Activated CD4-positive, alpha-beta T cell treated with anti-CD3 and anti-CD28 coated beads, Interleukin-2, amount 10 ng/mL, durations not matched to agents 7 days and 5 days (primary cell): ENCODE measurements at places on chromosomes 4 and X. TPM values are rescaled to one million over a fixed set of nuclear protein-coding genes. Genes with fewer than 3 reads are reported as not detected.

The YIPF7 gene
- total RNA-seq, result not detected

DNA sequence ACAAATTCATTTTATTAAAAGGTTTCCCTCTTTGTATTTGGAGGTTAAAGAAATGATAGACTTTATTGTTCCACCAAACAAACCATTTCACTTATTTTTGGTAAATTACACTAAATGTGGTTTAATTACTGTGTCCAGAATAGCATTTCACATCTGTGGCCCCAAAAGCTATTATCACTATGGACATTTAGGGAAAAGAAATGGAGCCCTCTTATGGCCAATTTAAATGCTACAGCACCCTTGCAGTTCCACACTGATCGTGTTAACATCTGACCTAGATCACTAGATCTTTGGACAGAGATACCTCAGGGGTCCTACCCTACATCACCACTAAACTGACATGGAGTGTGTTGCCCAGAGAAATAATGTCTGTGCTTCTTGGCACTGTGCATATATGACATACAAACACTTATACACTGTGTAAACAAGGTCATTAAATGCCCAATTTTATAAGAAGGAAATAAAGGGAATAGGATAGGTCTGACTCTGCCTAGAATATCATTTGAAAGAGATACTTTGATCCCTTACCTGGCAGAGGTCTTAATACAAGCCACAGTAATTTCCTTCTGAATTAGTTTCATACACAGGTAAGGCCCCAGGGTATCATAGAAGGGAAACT, 163.9 kb downstream of the KDR start:
- no peak for DNase-seq

GRCh38 chr4:8353912-8354453, 84.4 kb downstream of the HTRA3 start:
- DNase-seq, result no peak

The ARAP2 gene
- 35.8 TPM for total RNA-seq

GRCh38 chr4:61762722-61763627, 562.8 kb downstream of the ADGRL3 start:
- no peak for DNase-seq

The USP51 gene
- 1.8 TPM for total RNA-seq

The CCNQ gene
- 22.5 TPM for total RNA-seq

The GAK gene
- 133 TPM for total RNA-seq
